Fibroblast of skin of left biceps (primary cell): ENCODE measurements at places on chromosomes 6 and 20.

DNA sequence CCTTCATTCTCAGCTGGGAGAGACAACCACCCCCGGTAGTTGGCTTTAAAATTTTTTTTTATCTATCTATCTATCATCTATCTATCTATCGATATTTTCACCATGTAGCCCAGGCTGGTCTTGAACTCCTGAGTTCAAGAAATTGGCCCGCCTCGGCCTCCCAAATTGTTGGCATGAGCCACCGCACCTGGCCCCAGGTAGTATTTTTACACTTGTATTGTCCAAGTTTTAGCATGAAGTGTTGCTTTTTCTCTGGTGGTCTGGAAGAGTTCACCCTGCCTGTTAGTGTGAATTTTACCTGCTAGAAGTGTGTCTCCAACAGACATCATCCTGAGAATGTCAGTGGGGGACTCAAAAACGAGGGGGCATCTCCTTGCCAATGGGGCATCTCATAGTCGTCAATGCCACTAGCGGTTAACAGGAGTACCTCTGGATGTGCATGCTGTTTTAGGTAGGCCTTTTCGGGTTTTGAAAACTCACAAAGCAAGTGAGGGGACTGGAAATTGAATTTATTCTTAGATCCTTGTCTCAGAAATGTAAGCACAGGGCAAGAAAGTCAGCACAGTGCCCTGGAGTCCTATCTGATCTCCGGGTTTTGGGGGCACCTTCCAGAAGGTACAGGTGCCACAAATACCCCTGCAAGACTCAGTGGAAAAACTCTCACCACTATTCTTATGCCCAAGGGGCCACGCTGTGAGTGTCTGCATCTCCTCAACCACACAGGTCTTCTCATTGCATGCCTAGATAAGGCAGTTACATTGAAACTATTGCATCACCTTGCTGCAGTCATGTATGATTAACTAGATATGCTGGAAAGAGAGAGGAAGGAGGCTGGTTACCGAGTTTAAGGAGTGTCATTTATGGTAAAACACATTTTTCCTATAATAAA lies 37.1 kb downstream of the TNFAIP3 start:
- DNase-seq = no peak

DNA sequence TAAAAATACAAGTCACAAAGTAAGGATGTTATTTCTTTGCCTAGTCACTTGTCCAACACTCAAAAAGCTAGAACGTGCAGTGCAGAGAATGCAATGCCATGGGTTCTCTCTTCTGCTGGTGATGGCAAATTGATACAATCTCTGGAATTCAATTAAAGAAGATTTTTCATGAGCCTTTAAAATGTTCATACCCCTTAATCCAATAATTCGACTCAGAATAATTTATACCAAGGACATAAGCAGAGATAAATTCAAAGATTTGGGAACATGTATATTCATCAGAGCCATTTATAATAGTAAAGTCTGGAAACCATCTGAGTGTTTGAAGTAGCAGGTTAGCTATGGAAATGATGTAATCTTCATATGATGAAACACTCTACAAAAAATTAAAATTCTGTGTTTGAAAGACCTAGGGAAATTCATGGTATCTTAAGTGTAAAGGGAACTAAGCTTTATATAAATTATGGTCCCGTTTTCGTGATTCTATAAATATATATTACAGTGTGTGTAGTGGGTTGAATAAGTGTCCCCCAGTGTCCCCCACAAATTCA lies 2.8 kb upstream of the AGPAT4 start:
- no peak for DNase-seq

GRCh38 chr6:161804838-161805237 lies 531.0 kb upstream of the AGPAT4 start:
- no peak for DNase-seq

- DNase-seq = no peak
Measured at GRCh38 chr6:162442687-162443086, 284.9 kb downstream of the PRKN start.

- DNase-seq = no peak
Measured at GRCh38 chr6:1418471-1419191, 29.3 kb downstream of the FOXF2 start.
